ENCODE measurements at places on chromosomes 4 and X.

DNA sequence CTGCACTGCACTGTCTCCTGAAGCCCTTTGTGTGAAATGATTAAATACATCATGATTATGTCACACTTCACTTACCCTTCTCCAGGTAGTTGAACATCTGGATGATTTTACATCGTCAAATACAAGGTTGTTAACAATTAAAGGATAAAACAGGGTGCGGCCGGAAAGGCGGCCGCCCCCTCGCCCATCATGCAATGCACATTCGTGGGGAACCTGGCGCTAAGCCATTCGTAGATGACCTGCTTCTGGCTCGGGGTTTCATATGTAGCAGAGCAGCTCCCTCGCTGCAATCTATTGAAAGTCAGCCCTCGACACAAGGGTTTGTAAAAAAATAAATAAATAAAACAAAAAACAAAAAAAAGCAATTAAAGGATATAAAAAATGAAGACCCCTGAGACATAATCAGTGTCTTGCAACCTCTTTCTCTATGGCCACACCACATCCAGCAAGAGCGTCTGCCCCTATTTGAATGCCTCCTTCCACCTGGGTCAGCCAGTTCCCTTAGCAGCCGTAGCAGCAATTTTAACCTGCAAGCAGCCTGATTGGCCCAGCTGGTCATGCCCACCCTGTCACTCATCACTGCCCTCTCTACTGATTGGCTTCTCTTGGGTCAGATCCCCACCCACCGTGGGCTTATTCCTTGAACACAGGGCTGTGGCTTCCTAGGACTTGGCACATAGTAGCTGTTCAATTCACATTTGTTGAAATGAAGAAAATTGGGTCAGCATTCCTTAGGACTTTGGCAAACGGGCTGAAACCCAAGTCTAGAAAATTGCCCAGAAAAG lies 147.8 kb upstream of the PSAPL1 start:
- DNase-seq: no peak

GRCh38 chrX:101759000-101759399 lies 99.3 kb upstream of the ARMCX2 start:
- DNase-seq: peak; percentile 20

DNA sequence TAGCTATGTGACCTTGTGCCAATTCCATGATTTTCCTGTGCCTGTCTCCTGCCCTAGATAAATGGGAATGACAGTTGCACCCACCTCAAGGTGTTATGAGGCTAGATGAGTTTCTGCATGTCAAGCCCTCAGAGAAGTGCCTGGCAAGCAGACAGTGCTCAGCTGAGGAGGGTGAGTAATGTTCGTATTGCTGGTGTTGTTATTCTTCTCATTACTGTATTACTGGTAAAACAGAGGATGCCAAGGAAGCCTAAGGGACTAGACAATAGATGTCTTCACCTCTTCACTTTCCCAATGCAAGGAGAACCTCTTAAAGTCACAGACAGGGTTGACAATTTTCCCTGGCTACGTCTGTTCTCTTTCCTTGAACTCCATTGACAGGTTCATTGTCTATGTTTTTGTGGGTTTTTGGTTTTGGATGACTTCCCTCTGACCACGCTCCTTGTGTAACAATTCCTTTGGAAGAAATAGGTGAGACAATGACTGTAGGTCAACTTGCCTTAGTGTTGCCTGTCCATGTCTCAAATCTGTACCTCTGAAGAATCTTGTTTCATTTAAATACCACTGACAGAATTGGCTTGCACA lies 19.2 kb downstream of the ETDC start:
- DNase-seq: no peak

GRCh38 chr4:602559-602942 lies 22.8 kb upstream of the PDE6B start:
- DNase-seq: no peak

DNA sequence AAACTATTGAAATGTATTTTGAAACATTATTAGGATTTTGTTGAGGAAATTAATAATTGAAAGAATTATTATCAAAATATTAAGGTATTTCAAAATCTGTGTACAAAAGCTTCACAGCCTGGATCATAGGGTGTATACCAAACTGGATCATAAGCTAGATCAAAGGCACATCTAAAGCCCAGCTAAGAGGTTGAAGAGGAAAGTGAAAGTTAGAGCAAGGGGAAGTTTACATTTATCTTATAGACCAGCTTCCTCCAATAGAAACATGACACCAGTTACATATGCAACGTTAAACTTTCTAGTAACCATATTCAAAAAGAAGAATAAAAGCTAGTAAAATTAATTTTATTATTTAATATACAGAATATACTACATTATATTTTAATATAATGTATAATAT lies 227.2 kb upstream of the BMP3 start:
- DNase-seq: no peak

DNA sequence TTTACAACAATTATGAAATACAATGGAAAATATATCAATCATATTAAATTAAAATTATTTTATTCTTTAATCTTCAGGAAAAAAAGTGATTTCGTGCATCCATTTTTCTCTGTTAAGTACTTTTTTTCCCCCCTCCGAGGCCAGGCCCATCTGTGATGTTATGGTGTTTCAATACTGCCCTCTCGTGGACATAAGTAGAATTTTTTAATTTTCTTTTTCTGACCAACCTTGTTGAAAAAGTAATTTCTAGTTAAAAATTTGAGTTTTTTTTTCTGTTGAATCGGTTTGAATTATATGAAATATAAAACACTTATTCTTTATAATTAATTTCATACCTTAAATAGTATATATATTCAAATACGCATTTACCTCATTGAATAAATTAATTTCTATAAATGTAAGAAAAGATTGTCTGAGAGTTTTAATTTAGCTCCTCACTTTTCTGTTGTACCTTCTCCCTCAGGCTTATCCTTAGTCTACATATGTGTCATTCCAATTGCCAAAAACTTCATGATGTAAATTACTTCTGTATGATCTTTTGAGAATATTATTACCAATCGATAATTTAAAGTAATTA lies 175.8 kb upstream of the TECRL start:
- DNase-seq: peak; percentile 35

- no peak for DNase-seq
These were observed 189.5 kb upstream of the FAT4 start for GRCh38 chr4:125125276-125125675.

GRCh38 chrX:72309297-72310071 lies 3.8 kb upstream of the CITED1 start:
- no peak for DNase-seq

- DNase-seq: no peak
These were observed 42.8 kb downstream of the TENM3 start for GRCh38 chr4:182286035-182286434.

- DNase-seq: no peak
These were observed 164.4 kb upstream of the PSAPL1 start for GRCh38 chr4:7598939-7599790.

DNA sequence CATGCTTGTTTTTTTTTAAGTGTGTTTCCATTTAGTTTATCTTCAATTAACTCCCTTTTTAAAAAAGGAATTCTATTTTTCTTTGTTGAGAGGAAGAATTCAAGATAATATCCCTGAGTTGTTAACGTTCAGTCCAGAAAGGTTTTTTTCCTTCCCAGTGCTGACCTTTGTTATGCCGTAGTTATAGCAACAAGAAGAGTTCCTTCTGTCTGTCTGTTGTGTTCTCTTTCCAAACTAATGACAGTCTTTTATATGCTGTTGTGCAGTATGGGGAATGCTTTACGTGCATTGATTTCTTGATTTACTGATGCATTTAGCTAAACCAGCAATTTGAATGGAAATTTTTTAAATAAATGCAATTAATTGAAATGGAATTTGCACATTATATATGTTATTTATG lies 6.6 kb upstream of the CXXC4 start:
- no peak for DNase-seq

DNA sequence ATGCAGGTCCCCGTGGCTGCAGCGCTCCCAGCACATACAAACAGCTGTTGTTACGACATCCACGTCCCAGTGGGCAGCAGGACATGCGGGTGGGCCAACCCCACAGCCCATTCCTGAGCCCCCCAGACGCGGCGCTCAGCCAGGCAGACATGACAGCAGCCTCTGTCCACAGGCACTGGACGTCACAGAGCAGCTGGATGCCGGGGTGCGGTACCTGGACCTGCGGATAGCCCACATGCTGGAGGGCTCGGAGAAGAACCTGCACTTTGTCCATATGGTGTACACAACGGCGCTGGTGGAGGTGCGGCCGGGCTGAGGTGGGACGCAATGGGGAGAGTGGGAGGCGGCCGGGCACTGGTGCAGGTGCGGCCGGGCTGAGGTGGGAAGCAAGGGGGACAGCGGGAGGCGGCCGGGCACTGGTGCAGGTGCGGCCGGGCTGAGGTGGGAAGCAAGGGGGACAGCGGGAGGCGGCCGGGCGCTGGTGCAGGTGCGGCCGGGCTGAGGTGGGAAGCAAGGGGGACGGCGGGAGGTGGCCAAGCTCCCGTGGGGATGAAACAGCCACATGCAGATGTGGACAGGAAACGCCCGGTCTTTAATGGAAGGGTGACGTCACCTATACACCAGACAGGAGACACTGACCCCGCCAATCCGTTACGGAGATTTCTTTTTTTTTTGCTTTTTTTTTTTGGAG lies 9.4 kb downstream of the PLCXD1 start:
- no peak for DNase-seq

- DNase-seq: no peak
These were observed 24.3 kb downstream of the KLHL8 start for GRCh38 chr4:87196146-87196545.

DNA sequence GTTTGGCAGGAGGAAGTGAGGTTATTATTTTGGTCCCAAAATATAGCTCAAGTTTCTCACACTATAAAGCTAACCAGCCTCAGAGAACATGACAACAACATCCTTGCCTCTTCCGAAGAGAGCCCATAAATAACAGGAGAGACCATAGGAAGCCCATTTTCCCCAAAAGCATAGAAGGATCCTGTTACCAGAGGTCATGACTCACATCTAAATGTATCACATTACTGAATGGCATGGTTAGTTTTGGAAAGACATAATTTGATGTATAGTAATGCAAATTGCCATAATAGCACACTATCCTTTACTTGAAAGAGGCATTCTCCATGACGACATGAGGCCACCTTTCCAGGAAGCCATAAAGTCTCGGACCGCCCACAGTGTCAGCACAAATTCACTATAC lies 238.8 kb upstream of the GRIA3 start:
- no peak for DNase-seq

DNA sequence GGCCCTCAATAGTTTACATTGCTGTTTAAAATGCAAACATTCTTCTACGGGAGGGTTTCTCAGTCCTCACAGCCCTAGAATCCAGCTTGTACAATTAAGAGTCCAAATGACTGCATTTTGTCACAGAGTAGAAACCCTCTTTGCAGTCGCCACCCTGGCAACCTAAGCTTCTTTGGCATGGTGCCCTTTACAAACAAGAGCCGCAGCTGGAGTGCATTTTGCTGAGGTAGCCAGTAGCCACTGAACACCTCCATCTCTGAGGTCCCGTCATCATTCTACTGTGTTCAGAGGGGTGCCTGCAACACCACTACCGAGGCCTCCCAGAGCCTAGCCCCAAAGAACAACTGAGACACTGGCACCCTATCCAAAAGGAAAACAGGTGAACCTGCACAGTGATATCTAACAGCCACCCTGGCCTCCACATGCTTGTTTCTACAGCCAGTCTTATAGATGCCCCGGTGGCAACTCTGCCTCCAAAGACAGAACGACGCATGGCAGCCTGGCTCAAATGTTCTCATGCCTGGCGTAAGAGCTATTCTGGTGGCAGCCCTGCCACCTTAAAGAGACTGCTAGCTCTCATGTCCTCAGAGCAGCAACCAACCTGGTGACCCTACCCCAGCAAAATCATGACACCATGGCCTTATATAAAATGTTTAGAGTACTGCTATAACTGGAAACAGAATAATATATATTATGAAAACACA lies 801.9 kb downstream of the TECRL start:
- no peak for DNase-seq

DNA sequence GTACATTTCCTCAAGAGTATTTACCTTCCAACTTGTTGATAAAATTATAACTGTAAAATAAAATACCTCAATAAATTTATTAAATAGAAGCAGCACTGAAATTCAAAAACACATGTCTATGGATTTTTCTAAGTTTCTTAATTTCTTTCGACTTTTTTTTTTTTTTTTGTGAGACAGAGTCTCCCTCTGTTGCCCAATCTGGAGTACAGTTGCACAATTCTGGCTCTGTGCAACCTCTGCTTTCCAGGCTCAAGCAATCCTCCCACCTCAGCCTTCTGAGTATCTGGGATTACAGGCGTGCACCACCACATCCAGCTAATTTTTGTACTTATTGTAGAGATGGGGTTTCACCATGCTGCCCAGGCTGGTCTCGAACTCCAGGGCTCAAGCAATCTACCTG lies 79.8 kb downstream of the IQCM start:
- DNase-seq: no peak

- DNase-seq: no peak
These were observed 14.2 kb upstream of the FNIP2 start for GRCh38 chr4:158754385-158755180.

- DNase-seq: no peak
These were observed 105.2 kb downstream of the RNF150 start for GRCh38 chr4:141028024-141028529.

DNA sequence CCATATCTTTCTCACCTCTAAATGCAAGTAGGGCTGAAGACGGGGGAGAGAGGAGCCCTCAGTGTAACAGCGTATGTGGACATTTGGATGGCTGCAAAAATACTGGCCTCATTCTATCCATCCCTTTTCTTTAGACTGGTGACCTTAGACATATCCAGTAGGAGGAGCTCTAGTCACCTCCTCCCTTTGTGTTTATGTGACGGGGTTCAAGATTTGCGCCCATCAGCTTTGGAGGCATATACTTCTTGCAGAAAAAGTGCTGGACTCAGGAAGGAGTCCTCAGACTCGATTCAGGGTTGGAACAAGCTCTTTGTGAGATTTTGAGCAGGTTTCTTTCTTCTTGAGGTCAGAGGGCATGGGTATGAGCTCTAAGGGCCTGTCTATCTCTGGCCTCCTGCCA lies 86.2 kb downstream of the MAMLD1 start:
- no peak for DNase-seq

GRCh38 chr4:81905971-81906370 lies 434.3 kb upstream of the RASGEF1B start:
- no peak for DNase-seq

- no peak for DNase-seq
These were observed 18.0 kb downstream of the ARHGAP10 start for GRCh38 chr4:147749811-147750321.

DNA sequence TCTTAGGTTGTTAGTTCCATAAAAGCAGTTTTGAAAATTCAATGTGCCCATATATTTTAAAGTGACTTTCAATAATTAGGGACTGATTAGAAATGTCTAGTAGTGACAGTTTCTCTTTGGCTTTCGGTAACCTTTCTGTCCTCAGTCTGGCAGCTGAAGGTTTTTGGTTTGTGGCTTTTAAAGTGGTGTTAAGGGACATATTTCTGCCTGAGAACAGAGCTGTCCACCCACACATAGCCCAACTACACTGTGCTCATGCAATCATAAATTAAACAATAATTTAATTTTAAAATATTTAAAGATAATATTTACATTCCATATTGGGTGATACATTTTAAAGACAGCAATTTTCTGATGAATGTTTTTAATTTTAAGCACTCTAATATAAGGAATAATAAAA lies 335.0 kb upstream of the TENM3 start:
- no peak for DNase-seq

All from DND-41 (cell line).